NCI-H1092 treated with DMSO at 0.1 percent for 48 hours (cell line): ENCODE measurements at places on chromosomes 3 and 15.

DNA sequence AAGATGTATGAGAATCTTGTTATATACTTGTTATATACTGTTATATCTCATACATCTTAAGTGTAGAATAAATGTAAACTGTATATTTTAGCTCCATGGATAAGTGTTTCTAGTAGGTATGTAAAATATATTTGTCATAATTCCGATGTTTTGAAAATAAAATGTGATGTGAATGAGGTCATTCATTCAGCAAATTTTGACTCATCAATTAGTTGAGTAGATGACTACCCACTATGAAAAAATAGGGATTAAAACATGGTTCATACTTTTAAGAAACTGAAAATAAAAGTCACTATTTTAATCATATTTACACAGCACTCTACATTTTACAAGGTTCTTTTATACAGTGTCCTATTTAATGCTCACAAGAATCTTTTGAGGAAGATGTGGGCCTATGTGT is 28.4 kb upstream of the CNTN3 start:
- DNase-seq: no peak

DNA sequence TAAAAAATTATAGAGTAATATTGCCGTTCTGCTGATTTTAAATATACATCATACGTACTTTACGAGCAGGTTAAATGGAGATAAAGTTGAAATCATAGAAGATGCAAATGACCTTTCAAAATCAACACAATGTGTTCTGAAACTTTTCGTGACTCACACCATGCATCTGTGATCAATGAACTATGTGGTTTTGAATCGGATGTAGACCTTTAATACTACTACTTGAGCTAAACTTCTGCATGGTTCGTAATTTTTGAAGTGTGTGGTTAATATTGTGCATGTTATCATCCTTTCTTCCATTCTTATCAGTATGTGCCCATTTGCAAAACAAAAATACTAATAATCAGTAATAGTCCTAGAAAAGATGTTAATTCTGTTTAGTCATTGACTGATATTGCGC is 58.9 kb downstream of the GASK1A start:
- no peak for DNase-seq

DNA sequence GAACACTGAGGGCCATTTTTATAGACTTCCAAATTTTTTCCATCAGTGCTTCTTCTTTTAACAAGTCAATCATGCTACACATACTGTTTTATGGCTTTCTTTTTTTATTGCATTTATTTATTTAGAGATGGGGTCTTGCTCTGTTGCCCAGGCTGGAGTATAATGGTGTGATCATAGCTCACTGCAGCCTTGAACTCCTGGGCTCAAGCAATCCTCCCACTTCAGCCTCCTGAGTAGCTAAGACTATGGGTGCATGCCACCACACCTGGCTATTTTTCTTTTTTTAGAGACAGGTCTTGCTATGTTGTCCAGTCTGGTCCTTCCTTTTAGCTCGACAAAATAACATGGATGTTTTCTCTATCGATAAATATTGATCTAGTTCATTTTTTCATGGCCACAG is 425.8 kb upstream of the WNT5A start:
- DNase-seq: no peak

- DNase-seq: no peak
These were observed at the start of gene ACP3 for GRCh38 chr3:132317229-132317948. Gene ACP3 (plus strand): TSS chr3:132317407. CDS start chr3:132317457, 50 bp downstream.

DNA sequence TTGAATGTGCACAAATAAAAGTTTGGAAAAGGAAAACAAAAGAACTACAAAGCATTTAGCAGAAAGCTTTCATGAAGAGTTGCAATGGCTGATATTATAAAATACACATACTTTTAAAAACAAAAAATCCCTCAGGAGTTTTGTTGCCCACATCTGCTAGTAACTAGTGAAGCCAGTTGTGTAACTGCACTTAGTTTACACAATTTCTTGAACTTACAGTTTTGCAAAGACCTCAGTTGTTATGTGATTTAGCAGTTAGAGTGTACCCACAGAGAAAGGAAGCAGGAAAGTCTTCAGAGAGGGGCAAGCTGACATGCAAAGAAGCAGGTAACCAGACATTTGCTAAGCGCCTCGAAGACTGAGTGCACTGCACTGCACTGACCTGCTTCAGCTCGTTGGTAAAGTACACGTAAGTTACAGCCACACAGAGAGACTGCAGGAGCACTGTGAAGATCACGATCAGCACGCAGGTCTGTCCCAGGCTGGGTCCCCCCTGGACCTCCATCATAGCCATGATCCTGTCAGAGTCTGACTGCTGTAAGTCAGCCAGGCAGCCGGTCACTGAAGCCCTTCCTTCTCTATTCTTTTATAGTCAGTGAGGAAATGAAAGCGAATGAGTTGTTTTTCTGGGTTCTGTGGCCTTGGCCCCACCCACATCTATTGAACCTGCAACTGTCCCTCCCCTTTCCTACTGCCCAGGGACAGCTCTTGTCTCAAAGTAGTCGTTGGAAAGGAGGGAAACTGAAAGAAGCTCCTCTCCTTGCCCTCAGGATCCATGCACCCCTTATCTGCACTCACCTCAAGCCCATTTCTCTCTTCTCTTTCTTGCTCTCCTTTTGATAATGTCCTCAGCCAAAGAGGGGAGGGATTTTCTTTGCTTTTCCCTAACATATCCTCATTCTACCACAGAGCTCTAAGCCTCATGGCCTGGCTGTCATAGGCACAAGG is at the start of gene TNFSF10:
TSS of gene TNFSF10 (minus strand) at position 560 of the 948 bp plus-strand sequence. CDS start at position 514, 46 bp downstream.
- no peak for DNase-seq

- DNase-seq: no peak
These were observed 8.1 kb downstream of the PGBD4 start for GRCh38 chr15:34109797-34110663.

- peak; percentile 4 for DNase-seq
These were observed 7.7 kb upstream of the OSBPL11 start for GRCh38 chr3:125602752-125603649.

- no peak for DNase-seq
These were observed 14.2 kb downstream of the CIB1 start for GRCh38 chr15:90219421-90220141.

GRCh38 chr3:183883291-183884096 is 1.2 kb downstream of the PARL start:
- DNase-seq: no peak

DNA sequence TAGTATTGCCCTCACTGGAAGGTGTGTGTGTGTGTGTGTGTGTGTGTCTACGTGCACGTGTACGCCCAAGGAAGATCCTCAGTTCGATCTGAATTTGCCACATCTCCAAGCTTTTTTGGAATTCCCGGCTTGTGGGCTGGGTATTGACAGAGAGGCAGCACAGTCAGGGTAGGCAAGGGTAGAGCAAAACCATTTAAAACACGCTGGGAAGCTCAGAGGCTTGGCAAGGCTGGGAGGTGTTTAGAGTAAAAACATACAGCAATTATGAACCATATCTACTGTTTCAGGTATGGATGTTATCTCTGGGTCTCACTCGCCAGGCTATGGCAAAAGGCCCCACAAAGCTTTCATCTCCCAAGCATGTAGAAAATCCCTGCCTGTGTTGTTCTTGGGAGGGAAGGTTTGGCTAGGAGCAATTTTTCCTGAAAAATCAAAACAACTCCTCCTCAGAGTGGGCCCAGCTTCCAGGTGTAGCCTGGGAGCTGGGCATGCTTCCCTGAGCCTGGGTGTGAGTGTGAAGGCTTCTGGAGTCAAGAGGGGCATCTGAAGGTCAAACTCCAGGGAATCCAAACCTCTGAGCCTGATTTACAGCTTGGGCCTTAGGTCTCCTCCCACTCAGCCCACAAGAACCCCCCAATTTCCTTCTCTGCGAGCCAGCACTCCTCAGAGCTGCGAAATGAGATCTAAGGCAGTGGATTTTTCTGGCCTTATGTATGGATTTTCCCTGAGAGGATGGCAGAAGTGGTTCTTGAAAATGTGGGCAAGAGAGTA is 244.8 kb upstream of the TPRG1 start:
- DNase-seq: no peak

GRCh38 chr15:51088585-51088984 is 6.1 kb downstream of the TNFAIP8L3 start:
- DNase-seq: no peak

GRCh38 chr3:192130534-192131132 is 596.7 kb downstream of the FGF12 start:
- DNase-seq: peak; percentile 39

DNA sequence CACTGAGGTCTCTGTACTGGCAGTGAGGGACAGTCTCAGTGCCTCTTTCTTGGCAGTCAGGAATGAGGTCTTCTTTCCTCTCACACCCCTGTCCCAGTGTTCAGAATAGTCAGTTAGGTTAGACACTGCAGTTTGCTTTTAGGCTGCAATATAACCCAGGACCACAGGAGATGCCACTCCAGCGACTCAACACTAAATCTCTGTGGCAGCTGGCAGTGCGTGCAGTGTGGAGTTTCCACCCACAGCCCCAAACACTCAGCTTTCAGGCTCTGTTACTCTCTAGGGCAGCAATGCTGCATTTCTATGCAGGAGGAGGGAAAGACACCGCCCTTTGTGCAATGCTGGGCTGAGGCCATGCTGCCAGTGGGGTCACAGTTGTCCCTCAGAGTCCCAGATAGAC is 150.2 kb upstream of the SUCLG2 start:
- DNase-seq: no peak

- no peak for DNase-seq
These were observed 76.0 kb downstream of the SSR3 start for GRCh38 chr3:156478891-156479290.

DNA sequence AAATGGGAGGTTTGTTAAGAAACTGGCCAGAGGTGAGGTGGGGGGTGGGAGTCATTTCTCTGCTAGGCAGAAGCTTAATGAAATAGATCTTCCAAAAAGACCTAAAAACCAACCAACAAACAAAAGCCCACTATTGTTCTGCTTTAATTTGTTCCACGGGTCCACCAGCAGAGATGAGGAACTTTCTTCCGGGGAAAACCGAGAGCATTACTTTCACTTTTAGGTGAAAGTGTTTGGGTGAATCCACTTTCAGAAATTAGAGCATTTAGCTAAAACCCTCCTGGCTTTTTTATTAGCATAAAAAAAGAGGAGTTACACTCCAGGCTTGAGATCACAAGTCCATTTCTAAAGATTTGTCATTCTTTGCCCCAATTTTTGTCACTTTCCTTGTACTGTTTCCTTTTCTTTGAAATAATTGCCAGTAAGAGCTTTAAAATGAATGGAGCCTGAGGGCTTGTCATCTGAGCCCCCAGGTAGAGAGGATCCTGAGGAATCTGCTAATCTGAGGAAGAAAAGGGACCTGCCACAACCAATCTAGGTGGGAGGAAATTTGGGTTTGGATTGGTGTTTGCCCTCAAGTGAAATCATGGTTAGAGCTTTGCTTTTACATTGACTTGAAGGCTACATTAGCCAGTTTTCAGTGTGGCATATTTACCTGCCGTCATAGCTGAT is 667.6 kb downstream of the NAALADL2 start:
- DNase-seq: no peak

DNA sequence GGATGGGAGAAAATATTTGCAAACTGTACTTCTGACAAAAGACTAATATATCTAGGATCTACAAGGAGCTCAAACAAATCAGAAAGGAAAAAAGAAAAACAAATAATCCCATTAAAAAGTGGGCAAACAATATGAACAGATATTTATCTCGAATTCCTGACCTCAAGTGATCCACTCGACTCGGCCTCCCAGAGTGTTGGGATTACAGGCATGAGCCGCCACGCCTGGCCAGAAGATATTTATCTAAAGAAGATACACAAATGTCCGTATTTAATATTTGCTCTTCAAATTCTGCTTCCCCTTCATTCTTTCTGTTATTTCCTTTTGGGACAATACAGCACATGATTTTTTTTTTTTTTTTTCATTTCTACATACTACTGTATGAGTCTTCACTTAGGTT is 151.7 kb upstream of the GRM7 start:
- DNase-seq: no peak

- DNase-seq: no peak
These were observed 7.4 kb downstream of the ZIC4 start for GRCh38 chr3:147398813-147399534.

- DNase-seq: peak; percentile 24
These were observed 736 bp downstream of the IREB2 start for GRCh38 chr15:78438619-78439285.

GRCh38 chr3:194337965-194338753 is 13.0 kb downstream of the CPN2 start:
- no peak for DNase-seq

- DNase-seq: no peak
These were observed 10.0 kb downstream of the GATA2 start for GRCh38 chr3:128482666-128483656.

DNA sequence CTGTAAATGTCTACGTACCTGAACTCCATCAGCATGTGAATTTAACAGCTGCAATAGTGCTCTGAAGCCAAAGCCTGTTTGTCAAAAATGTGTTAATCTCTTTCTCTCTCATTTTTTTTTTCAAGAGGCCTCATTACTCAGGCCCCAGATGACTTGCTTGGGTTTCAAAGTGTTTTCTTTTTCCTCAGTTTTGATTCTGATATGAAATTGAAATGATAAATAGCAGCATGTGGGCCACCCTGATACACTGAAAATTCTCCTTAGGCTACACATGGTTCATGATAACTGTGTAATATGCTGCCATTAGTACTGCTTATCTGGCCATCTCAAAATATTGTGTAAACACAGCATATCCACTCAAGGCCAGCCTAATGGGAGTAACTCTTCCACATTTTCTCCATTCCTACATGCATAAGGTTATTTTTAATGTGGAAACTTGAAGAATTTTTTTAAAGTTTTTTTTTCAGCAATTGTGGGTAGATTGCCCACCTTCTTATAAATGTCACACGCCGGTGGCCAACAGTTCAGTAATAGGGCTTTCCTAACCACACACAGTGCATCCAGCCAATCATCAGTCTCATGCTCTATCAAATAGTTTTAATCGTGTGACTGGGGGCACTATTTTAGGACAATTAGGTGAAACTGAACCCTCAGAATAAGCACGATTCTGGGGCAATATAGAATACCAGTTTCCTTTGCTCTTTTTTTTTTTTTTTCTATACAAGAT is 13.1 kb upstream of the DENND4A start:
- DNase-seq: no peak

DNA sequence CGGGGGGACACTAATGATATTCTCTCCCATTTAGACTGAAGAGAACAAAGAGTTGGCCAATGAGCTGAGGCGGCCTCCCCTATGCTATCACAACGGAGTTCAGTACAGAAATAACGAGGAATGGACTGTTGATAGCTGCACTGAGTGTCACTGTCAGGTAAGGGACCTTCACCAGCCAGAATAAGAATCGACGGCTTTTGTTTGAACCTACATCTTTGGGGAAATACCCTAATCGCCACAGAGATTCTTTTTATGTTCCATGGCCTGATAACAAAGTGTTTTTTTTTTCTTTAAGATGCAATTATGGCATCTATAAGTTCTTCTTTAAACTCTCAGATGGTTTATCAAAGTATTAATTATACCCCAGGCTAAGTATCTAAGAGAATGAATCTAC is 3.4 kb downstream of the THBS1 start:
- no peak for DNase-seq
